Urinary bladder (tissue), 4 donors: ENCODE measurements at places on chromosomes 12 and 14. TPM values are rescaled to one million over a fixed set of nuclear protein-coding genes. Genes with fewer than 3 reads are reported as not detected.

Gene CFAP54
- total RNA-seq, result 6.8 TPM

Gene EGLN3
- total RNA-seq, result 54.6 TPM

Gene NT5DC3
- 13.1 TPM for total RNA-seq

Gene APOF
- not detected for total RNA-seq

Gene CLEC4D
- total RNA-seq, result 0.32 TPM

Gene BMAL2
- total RNA-seq, result 9.3 TPM

Gene LTBR
- total RNA-seq, result 29.6 TPM

Gene KRT4
- total RNA-seq, result 6.3 TPM

Gene ATP23
- 8.8 TPM for total RNA-seq

Gene NINJ2
- 1.7 TPM for total RNA-seq
